ENCODE measurements at places on chromosomes 7 and 10.

- ATAC-seq, result no peak
Measured at GRCh38 chr10:120961795-120962755, 110.9 kb downstream of the WDR11 start.

- ATAC-seq, result no peak
Measured at GRCh38 chr10:58867683-58868082, 308.8 kb upstream of the PHYHIPL start.

DNA sequence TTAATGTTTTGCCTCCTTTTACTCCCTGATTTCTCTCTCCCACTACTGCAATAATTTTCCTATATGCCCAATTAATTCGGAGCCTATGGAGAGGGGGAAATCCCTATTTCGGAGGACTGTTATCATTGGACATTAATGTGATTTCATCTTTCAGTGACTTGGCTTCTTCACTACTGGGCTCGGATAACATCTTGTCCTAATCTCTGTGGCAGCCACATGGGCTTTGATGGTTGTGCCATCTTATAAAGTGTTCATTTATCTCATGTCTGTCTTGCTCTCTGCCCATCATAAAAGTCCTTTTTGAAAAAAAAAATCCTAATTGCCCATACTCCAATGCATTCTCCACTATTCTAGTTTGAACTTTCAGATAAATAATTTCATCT is 15.5 kb upstream of the FAM3C start:
- no peak for ATAC-seq

DNA sequence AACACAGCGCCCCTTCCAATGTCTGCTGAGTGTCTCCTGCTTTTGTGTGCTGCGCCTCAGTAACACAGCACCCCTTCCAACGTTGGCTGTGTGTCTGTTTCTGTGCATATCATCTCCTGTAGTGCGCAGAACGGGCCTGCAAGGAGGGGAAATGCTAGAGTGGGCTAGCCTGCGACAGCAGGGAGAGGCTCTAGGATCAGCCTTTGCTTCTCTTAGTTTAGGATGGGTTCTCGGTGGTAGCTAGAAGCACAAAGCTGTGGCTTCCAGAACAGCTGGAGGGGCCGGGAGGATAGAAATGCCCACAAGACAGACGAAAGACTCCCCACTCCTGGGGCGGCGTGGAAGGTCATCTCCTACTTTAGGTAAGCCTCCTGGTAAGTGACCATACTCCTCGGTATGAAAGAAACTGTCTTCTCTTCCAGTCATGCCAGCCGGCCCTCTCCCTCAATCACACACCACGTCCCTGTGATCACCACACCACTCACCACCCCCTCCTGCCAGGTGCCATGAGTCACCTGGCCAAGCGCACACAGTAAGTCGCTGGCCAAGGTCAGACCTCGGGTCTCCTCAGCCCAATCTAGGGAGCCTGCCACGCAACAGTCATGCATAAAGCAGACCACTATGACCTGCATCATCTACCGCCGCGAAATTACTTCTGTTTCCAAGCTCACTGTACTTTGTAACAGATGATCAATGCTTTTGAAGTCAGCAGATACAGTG is 4.8 kb downstream of the PITRM1 start:
- no peak for ATAC-seq

DNA sequence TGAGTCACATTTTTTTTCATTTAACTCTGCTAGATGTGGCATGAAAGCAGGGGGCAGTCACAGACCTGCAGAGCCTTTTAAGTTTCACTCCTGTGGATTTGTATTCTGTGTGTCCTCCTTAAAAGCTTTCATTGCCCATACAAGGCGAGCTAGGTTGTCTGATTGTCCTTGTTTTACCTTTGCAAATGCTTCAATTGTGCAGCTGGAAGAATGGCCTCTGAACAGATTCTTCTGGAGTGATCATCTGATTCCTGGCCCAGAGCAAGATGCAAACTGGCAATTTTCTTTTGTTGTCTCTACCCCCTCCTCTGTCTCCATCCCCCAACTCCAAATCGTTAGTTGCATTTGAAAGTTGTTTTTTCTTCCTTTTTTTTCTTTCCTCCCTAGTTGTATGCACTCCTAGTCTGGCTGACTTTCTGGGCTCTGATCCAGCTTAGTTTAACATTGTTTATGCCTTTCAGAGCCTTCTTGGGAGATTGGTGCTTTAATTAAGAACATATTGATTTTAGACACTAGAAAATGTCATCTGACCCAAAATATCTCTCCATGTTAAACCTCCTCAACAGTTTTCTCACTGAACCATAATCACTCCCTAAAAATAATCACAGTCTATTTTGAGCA is 150.2 kb downstream of the REEP3 start:
- no peak for ATAC-seq

DNA sequence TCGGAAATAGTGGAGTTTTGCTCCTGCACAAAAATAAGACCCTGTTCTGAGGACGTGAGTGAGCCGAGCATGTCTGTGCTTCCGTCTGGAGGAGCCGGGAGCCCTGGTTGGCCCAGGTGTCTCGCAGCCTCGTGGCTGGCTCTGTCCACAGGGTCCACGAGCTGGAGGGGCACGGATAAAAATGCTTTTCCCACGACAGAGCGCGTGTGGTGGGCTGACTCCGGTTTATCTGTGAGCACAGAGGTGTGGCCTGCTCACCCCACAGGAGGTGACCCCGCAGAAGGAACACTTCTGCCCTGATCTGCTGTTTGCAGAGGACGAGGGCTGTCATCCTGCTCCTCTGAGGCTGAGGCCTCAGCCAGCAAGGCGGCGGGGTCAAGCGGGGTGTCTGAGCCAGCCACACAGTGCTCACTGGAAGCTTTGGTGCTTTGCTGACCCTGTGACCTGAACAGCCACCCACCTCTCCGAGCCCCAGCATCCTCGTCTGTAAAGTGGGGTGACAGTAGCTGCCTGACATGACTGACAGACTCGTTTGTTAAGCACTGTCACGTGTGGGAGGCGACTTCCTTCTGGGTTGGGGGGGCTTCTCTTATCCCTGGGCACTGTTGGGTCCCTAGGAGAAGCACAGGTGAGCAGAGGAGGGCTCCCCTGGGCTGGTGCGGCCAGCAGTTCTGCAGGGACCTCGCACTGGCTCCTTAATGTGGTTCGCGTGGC is 162.5 kb downstream of the DNAJB6 start:
- ATAC-seq, result no peak

DNA sequence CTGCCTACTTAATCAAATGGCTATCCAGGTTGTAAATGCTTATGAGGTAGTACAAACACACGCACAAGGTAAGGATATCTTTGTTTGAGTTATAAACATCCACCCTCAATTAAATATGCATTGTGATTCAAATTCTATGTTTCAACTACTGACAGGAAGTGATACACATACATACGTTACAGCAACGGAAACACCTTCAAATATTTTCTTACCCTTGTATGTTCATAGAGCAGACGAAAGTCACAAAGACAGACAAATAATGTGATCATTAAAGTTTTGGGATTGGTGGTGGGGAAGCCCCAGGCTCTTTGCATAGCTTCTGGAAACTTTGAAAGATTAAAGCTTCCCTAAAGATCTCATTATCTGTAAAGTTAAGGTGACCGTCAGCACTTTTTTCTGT is 521.0 kb downstream of the PARD3 start:
- peak; percentile 51 for ATAC-seq

DNA sequence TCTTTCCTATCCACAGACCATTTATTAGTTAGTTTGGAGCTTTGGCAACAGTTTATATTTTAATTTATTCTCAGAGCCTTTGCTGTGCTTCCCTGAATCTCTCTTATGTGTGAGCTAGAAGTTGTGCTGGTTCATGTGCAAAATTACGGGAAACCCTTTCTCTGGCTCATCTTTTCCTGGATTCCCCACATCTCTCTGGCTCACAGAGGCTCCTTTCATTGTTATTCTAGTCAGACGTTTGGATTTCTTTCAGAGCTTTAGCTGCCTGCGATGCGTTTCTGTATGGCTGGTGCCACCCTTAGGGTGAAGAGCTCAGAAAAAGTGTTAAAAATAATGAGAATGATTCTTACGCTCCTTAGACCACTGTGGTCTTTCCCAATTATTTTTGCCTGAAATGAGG is 53.3 kb downstream of the TPST1 start:
- ATAC-seq, result no peak

GRCh38 chr10:120103738-120104560 is 211.4 kb downstream of the SEC23IP start:
- no peak for ATAC-seq

DNA sequence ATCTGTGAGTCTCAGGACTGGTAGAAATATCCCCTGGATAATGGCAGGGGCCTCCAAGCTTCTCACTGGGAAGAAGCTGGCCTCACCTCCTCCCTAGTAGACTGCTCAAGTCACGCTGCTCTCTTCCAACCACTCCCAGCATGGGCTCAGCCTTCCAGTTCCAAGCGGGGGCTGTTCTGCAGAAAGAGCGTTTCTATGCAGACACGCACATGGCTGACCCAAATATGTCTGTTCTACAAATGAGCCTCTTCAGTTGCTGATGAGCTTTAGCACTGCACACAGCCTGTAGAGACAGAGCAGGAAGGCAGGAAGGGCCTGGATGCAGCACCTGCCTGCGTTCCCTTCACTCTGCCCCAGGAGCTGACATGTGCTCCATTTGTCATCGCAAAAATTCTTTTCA is 523.9 kb upstream of the MGMT start:
- ATAC-seq, result no peak

DNA sequence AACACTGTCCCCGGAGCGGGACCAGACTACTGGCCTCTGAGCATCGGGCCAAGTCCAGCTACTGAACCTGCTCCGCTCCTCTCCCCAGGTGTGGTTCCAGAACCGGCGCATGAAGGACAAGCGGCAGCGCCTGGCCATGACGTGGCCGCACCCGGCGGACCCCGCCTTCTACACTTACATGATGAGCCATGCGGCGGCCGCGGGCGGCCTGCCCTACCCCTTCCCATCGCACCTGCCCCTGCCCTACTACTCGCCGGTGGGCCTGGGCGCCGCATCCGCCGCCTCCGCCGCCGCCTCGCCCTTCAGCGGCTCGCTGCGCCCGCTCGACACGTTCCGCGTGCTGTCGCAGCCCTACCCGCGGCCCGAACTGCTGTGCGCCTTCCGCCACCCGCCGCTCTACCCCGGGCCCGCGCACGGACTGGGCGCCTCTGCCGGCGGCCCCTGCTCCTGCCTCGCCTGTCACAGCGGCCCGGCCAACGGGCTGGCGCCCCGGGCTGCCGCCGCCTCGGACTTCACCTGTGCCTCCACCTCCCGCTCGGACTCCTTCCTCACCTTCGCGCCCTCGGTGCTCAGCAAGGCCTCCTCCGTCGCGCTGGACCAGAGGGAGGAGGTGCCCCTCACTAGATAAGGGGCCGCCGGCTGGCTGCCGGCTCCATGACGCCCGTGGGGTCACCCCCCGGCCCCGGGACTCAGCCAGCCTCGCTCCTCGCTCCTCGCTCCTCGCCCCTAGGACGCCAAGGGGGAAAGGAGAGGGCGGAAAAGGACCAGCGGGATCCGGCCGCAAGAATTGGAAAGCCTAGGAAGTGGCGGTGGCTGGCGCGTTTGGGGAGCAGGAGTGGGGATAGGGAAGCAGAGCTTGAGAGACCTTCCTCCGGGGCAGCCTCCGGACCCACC is 3.4 kb downstream of the EVX1 start:
- ATAC-seq, result no peak

DNA sequence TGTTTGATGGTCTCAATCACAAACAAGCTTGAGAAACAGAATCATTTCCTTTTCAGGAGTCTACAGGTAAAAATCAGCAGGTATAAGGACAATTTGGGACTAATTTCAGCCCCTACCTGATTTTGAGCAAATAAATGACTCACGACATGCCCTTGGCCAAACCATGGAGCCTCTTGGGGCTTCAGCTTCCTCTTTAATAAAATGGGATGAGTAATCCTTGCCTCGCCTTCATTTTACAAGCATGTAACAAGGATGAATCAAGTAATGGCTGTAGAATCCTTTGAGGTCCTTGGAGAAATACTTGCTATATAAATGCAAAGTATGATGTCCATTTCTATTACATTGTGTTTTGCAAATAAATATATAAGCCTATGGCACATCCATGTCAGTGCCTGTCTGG is 212.8 kb upstream of the PODXL start:
- ATAC-seq, result no peak

GRCh38 chr10:43294241-43294658 is 27.4 kb upstream of the RASGEF1A start:
- ATAC-seq, result peak; percentile 64

DNA sequence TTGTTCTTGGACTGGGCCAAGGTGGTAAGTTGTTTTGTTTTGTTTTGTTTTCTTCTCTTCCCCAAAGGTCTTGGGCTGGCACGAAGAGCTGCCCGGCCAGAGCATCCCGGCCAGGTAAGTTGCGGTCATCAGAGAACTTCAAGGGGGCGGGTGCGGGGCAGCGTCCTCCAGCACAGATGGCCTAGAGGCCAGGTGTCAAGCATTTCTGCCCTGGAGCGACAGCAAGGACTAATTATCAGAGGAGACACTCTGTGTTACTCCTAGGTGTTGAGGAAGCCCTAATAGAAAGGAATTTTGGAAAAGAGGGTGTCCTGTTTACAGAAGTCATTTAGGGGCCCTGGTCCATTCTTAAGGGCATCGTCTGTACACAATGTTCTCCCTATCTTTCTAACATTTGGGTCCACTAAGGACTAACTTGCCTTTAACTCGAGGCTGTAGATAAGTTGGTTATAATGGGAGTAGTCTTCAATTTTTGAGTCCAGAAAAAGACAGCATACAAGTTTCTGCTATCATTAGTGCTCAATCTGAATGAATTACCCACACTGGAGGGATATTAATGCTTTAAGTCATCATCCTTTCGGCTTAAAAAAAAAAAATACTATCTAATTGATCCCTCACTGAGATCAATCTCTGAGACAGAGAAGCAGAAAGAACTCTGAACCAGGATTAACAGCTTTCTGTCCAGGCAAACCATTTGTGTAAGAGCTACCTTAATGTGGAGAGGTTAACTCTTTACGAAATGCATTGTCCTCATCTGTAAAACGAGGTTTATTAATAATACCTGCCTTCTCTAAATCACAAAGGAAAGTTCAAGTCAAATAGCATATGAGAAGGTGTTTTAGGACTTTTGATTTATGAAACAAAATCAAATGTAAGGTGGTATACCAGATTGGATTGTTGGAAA is 1.5 kb downstream of the ITGB8 start:
- no peak for ATAC-seq

DNA sequence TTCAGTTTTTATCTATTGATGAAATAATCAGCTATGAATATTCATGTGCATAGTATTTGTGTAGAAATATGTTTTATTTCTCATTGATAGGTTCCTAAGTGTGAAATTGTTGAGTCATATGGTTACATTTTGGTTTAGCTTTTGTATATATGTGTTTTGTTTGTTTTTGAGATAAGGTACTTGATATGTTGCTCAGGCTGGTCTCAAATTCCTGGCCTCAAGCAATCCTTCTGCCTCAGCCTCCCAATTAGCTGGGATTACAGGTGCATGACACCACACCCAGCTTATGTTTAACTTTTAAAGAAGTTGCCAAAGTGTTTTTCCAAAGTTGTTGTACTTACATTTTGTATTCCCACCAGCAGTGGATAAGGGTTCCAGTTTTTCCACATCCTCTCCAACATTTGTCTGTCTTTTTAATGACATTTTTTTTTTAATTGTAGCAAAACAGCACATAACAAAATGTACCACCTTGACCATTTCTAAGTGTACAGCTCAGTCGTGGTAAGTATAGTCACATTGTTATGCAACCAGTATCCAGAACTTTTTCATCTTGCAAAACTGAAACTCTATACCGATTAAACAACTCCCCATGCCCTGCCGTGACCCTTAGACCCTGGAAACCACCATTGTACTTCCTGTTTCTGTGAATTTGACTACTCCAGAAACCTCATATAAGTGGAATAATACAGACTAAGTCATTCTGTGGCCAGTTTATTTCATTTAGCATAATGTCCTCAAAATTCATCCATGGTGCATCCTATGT is 12.6 kb upstream of the UBE2D1 start:
- ATAC-seq, result peak; percentile 46

GRCh38 chr10:97708976-97709946 is 4.3 kb upstream of the MARVELD1 start:
- ATAC-seq, result no peak

Measured in activated T-helper 17 cell treated with anti-CD3 and anti-CD28 coated beads, Interleukin-2, amount 50 U/mL, for 72 hours (primary cell).